ENCODE measurements at places on chromosomes 12 and 14.

DNA sequence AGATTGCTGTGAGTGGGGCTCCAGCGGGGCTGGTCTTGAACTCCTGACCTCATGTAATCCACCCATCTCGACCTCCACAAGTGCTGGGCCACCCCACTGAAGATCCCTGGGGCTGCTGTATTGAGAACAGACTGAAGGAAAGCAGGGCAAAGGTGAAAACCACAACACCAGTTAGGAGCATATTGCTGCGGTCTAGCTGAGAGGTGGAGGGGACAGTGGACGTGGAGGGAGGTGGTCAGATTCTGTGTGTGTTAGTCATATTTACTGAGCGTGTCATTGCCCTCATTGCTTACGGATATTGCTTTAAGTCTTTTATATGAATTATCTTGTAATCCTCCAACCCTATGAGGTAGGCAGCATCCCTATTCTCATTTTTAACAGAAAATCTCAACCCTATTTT is 69.0 kb upstream of the OVCH1 start:
- no peak for DNase-seq

DNA sequence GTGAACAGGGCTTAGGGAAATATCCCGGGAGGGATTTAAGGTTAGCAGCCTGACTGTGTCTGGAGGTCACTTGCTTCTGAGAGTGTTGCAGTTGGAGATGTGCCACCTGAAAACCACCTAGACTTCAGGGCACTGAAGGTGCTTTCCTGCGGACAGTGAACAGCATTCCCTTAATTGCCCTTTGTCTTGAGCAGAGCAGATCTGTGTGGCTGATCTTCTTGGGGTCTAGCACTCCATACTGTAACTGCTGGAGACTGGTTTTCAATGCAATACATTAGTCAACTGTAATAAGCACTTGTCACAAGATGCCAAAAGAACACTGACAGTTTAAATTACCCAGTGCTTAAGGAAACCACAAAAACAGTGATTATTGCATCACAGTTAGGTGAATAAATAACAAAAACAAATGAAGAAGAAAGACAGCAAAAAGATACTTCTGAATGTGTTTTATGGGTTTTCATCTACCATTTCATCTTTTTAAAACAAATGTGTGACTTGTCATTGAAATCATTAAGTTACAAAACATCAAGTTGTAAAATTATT is 111.8 kb downstream of the PRIMA1 start:
- DNase-seq, result no peak

DNA sequence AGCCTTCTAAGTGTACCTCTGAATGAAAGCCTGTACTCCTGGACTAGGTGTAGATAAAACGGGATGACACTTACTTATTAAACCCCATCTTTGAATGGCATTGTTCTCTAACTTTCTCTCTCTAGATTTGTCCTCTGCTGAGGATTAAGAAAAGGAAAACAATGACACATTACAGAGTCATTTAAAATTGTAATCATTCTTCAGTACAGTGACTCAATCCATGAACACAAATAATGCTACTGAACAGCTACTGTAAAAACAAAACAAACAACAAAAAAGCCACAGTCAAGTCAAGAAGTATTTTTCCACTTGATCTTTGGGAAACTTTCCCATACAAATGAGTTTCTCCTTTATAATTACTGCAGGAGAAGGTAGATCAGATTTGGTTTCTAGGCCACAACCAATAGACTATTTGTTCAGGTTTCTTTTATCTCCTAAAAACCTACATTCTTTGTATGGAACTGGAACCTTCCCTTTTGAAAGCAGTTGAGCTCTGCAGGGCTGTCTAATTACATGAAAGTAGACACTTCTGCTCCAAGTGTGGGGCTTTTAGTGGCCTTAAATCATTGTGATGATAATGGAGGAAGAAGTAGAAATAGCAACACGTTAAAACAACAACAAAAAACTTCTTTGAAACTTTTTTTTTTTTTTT is 219.1 kb downstream of the ESR2 start:
- no peak for DNase-seq

GRCh38 chr14:71341156-71341555 is 433.9 kb downstream of the PCNX1 start:
- DNase-seq, result no peak

DNA sequence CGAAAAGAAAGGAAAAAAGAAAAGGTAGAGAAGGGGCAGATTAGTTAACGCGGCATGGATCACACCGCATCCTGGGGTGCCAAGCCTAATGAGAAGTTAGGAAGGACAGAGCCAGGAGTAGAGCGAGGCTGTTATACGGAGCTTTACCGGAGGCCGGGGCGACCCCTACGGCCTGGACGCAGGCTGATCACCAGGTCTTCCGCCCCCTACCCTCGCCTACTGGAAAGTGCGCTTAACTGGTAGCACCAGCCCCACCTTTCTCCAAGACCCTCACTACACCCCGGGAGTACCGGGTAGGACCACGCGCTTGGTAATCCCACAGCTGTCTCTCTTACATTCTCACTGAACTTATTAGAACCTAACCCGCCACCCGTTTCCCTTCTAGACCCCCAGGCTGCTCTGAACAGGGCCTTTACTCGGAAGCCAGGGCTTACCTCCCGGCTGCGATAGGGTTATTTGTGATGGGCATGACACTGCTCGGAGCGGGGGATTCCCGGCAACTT is 33.8 kb downstream of the WBP11 start:
- no peak for DNase-seq

DNA sequence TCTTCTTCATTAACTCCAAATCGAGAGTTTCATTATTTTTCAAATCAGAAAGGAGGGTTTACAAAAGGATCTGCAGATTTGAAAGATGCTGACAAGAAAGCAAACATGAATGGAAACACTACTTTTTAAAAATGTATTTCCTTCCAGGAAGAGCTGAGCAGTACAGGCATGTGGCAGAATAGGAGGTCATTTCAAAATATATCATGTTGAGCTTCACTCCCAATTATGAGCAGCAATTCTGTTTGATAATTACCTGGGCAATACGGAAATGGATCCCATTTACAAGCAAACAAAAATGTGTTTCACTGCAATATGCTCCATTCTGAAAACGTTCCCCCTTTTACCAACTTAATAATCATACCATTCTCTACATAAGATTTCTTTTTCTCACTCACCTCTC is 147.7 kb upstream of the BCL2L14 start:
- no peak for DNase-seq

- no peak for DNase-seq
These were observed 73.8 kb upstream of the BDKRB2 start for GRCh38 chr14:96130854-96131253.

- DNase-seq, result peak; percentile 29
These were observed 145.1 kb upstream of the GRIP1 start for GRCh38 chr12:66823857-66824570.

DNA sequence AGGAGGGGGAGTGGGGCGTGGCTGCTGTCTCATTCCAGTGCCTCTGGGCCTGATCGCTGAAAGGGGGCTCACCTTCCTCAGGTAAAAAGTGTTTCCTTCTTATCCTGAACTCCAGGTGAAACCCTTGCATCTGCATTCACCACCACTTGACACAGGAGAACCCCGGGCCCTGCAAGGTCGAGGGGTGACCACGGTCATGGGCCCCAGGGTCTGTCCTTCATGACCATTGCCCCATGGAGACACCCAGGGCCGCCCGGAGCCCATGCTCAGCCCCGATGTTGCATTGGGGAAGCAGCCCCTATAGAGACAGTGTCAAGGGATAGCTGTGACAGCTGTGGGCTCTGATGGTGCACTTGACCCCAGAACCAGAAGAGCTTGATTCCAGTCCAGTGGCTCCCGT is 34.4 kb upstream of the DYNC1H1 start:
- no peak for DNase-seq

DNA sequence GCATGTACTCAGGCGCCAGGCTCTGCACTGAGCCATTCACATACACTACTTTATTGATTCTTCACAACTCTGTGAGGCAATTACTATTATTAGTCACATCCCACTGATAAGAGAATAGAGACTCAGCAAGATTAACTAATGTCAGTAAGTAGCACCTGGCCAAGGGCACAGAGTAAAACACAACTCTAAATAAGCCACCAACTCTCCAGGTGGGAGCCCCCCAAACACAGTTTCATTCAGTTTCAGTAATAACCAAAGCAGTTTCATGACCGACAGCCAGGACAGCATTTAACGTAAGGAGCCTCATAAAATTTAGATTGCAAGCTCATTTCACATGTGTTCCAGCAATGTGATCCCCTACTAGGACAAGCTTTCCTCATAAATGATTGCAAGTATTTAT is 323.1 kb upstream of the CCDC196 start:
- no peak for DNase-seq

DNA sequence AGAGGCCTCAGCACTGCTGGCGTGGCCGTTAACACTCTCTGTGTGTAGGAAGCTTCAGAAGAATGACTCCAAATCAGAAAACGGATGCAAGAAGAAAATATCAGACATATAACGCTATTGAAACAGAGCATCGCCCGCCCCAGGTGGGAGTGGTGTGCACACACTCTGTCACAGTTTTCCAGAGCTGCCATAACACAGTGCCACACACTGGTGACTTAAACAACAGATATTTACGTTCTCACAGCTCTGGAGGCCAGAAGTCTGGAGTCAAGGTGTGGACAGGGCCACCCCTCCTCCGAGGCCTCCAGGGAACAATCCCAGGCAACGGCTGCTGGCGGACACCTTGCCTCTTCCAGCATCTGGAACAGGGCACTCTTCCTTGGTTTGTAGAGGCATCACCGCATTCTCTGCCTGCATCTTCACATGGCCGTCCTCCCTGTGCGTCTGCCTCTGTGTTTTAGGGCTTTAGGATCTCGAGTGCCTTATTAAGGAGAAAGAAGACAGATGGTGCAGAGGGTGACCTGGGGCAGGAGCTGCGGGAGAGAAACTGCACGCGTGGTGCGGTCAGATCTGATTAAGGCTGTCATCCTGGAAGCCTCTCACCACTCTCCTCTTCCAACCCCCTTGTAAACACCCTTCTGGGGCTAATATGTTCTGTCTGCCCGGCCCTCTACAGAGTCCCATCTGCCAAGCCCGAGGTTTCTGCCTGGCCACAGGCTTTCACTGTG is 141.0 kb downstream of the SLC15A4 start:
- no peak for DNase-seq

GRCh38 chr14:72948481-72949138 is 22.3 kb downstream of the DCAF4 start:
- no peak for DNase-seq

DNA sequence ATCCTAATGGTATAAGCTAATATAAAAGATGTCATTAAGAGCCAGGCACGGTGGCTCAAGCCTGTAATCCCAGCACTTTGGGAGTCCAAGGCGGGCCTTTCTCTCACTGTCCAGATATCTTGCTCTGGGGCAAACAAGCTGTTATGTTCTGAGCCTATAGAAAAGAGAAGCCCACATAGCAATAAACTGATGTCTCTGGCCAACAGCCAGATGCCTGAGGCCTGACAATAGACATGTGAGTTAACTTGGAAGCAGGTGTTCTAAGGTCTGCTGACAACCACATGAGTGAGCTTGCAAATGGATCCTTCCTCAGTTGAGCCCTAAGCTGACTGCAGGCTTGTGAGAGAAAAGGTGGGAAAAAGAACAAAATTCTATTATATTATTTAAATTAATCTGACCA is 25.0 kb downstream of the YAF2 start:
- DNase-seq, result no peak

GRCh38 chr14:72606879-72607278 is 287.0 kb downstream of the DPF3 start:
- no peak for DNase-seq

GRCh38 chr14:76953311-76953945 is 75.1 kb downstream of the IRF2BPL start:
- DNase-seq, result no peak

DNA sequence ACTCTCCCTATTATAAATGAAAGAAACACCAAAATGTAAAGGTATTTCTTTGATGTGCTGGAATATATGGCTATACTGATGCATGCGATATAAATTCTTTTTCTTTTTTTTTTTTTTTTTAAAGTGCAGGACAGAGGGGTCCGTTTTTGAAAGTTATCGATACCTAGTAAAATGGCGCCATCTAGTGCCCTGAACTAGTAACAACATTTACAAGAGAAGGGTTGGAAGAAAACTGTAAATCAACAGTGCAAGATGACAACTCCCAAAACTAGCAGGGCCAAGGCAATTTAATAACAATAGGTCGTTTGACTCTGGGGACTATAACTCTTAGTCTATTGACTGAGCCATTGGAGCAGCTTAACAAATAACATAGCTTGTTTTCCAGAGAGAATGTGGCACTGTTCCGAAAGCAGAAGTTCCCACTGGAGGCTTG is 137.7 kb downstream of the SPTSSA start:
- no peak for DNase-seq

DNA sequence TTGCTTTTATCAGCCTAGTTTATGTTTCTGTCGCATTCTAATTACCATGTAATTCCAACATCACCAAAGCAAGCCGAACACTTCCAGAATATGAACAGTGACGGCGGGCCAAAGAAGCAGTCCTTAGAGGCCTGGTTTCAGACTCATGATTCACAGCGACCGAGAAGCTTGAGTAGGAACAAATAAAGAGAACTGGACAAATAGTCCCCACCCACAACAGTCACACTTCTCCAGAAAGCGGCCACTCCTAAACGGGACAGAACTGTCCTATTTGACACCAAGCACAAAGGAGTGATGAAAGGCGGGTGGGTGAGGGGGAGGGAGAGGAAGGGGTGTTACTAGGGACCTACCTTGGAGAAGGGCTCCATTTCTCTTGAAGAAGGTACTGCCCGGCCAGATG is 136.4 kb downstream of the FOXN3 start:
- DNase-seq, result no peak

- no peak for DNase-seq
These were observed 43.3 kb upstream of the ISM2 start for GRCh38 chr14:77541905-77542304.

DNA sequence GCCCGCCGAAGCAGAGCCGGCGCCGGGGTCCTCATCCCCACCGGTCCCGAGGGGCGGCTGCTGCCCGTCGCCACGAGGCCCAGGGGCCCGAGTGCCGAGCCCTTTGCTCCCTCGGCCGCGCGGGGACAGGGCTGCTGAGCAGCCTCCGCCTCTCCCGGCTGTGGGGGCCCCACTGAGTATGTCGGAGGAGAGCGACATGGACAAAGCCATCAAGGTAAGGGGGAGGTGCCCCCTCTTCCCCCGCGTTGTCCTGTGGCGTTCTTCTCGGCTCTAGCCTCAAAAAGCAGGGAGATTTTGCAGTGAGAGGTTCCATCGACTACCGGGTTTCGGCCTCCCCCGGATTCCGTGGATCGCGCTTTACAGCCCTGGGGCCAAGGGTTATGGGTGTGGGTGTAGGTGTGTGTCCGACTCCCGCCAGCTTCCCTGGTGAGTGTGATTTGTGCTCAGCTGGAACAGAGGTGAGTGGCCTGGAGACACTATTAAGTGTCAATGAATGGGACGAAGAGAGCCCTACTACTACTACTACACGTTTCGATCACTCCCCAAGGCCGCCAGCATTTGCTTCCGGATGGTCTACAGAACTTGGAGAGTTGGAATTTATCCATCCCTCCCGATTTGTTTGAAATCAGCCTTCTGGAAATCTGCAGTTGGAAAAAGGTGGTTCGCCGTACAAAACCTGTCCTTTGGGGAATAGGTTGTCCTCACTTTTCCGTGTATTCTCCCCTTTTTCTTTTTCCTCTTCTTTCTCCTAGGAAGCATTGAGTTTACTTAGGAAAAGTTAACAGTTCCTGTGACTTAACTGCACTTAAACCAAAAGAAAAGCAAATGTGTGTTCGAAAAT is 748 bp downstream of the MAPKAPK5 start:
- DNase-seq, result no peak

GRCh38 chr12:19482551-19483109 is 43.3 kb downstream of the AEBP2 start:
- no peak for DNase-seq

- DNase-seq, result no peak
These were observed 197.3 kb upstream of the PPFIA2 start for GRCh38 chr12:81956468-81956860.
